ENCODE measurements at places on chromosomes 6 and 20.
A peak's percentile ranks its signal among the peaks of the same experiment; 100 is the strongest.

- peak; percentile 41 for DNase-seq
Measured at GRCh38 chr6:169723200-169723909, 945 bp downstream of the PHF10 start.

- no peak for DNase-seq
Measured at GRCh38 chr6:99960027-99960426, 34.0 kb downstream of the MCHR2 start.

DNA sequence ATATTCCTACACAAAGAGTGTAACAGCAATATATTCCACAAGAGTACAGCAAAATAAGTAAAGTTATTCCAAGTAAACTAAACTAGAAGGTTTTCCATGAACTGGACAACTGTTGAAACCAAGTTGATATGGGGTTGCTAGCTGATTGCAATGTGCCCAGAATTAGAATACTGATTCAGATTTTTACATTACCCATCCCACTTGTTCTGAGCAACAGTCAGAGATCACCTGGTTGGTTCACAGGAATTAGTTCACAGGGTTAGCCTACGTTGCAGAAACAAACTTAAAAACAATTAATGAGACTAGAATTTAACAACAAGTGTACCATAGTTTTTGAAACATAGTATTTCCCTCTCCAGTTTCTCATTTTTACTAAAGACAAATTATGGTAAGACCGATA, 49.1 kb downstream of the CEP85L start:
- DNase-seq, result no peak

GRCh38 chr6:143828572-143828971, 14.6 kb upstream of the LTV1 start:
- DNase-seq, result no peak

DNA sequence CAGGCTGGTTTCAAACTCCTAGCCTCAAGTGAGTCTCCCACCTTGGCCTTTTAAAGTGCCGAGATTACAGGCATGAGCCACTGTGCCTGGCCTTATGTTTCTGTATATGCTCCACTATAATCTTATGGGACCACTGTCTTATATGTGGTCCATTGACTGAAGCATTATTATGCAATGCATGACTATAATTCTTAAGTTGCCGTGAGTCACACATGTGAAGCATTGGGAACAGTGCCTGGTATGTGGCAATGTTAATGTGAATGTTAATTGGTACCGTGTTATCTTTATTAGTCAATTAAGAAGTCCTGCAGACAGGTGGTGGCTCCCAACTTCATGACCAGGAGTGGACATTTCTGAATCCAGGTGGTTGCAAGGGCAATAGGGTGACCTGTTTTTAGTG, 14.7 kb upstream of the ASXL1 start:
- no peak for DNase-seq

- DNase-seq, result no peak
Measured at GRCh38 chr20:21681922-21682318, 23.5 kb upstream of the PAX1 start.

Measured in HuH-7.5 (cell line).